ENCODE measurements at places on chromosomes 13 and 19.

GRCh38 chr19:1654178-1654792 lies 1.9 kb upstream of the TCF3 start:
- H3K27me3 ChIP-seq = no peaks in the 10 kb centered on the region
- no peaks in the 10 kb centered on the region for H3K36me3 ChIP-seq
- H3K27ac ChIP-seq = no peak overlapping the region
- H3K4me3 ChIP-seq = no peak overlapping the region
- peaks cover 30% of the 10 kb centered on the region for H3K4me1 ChIP-seq

DNA sequence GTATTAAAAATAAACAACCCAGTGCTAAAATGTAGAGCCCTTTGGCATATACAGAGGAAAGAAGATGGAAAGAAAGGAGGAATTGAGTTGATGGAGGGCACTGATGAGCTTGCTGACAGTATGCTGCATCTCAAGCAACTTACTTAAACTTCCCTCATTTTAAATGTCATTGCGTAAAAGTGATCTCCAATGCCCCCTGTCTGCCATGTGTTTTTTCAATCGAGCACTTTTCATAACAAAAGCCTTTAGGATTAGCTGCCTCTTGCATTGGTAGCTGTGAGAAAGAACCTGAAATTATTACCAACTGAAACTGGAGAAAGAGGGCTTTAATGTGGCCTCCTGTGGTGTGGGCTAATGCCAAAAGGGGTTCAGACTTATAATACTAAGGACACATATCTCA lies 541.6 kb downstream of the SUCLA2 start:
- no peak overlapping the region for H3K27ac ChIP-seq
- H3K4me3 ChIP-seq = no peak overlapping the region
- H3K4me1 ChIP-seq = no peaks in the 10 kb centered on the region
- H3K36me3 ChIP-seq = no peaks in the 10 kb centered on the region

DNA sequence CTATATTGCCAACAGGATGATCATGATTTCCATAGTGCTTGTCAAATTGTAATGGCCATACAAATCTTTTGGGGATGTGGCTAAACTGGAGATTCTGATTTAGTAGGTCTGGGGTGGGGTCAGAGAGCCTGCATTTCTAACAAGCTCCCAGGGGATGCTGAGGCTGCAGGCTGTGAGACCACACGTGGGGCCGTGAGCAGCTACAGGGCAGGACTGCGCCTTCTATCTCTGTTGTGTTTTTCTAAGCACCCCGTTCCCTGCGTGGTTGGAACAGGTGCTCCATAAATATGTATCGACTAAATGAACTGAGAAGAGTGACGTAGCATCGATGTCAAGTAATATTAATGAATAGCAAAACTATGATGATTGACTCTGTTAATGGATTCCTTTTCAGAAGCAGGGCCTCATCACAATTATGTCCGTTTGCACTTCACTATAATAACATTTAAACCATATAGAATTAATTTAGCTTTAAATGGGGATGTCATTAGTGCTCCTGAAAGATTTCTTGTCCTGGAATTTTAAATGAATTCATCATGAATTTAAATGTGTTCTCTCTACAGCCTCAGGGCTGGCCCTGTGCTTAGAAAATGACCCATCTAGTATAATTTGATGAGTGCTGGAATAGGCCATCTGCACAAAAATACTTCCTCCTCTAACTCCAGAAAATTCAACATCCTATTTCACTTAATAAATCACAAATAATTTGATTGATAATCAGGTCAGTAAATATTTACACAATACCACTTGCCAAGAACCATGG lies 51.7 kb upstream of the SIAH3 start:
- no peak overlapping the region for H3K4me3 ChIP-seq
- no peaks in the 10 kb centered on the region for H3K27me3 ChIP-seq

DNA sequence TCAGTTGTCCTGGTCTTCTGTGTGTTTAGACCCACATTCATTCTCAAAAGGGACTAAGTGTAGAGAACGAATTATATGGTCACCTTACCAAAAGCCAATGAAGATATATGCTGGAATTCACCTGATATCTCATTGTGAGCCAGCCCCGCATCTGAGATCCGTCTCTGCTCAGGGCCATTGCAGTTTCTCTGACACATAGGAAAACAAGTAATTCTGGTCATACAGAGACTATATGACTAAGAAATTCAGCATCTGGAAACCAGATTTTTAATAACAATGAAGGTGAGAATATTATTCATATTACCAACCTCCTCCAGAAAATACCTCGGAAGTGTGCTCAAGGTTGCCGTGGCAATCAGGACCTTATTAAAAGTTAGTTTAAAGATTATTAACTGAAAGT lies 278.6 kb upstream of the EDNRB start:
- H3K36me3 ChIP-seq = no peaks in the 10 kb centered on the region
- H3K27me3 ChIP-seq = no peaks in the 10 kb centered on the region
- no peak for DNase-seq
- H3K4me3 ChIP-seq = no peak overlapping the region
- no peak overlapping the region for H3K27ac ChIP-seq
- H3K4me1 ChIP-seq = no peaks in the 10 kb centered on the region
